Endothelial cell of umbilical vein (primary cell): ENCODE measurements at places on chromosomes 13 and 19. TPM values are rescaled to one million over a fixed set of nuclear protein-coding genes. Genes with fewer than 3 reads are reported as not detected.

Gene KLF16
- 11.6 and 22.6 TPM in 2 replicates for polyA plus RNA-seq

Gene FXYD3
- polyA plus RNA-seq, result not detected in 2 replicates

- DNase-seq, result no peak
Measured at GRCh38 chr19:7489609-7490044, 792 bp upstream of the PEX11G start.

- DNase-seq, result no peak
Measured at GRCh38 chr13:113182046-113182445, 23.6 kb downstream of the PROZ start.

- DNase-seq, result no peak
Measured at GRCh38 chr13:26310003-26310402, 56.1 kb downstream of the CDK8 start.

DNA sequence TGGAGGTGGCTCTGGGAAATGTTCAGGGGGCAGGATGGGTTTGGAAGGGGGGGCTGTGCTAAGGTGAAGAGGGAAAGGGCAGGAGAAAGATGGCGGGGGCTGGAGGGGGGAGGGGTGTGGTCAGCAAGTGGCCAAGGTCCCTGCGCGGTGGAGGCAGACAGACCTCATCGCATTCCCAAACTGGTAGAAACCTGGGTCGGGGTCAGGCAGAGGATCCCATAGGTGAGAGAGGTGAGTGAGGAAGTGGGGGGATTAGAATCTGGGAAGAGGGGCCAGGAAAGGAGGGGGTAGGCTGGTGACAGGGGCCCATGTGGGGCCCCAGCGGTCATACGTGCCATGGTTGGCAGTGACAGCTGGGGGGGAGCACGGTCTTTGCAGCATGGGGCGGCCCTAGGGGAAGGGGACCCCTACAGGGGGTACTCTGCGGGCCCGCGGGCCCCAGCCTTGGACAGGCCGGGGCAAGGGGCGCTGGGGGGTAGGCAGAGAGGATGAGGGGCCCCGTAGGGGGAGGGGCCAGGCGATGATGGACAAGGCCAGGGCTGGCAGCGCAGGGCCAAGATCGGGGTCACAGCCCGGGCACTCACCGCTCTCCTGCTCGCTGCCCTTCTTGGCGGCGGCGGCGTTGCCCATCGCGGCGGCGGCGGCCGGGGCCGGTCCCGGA, 514 bp downstream of the PRKACA start:
- no peak for DNase-seq

Gene TMEM238
- 0.18 TPM in 1 of 2 replicates, not detected in the other for polyA plus RNA-seq

- peak; percentile 16 for DNase-seq
Measured at GRCh38 chr13:74288361-74288911, 154.2 kb upstream of the KLF12 start.

GRCh38 chr13:97582170-97582569, 148.2 kb downstream of the RAP2A start:
- no peak for DNase-seq

- DNase-seq, result no peak
Measured at GRCh38 chr19:50311723-50312635, 17.2 kb downstream of the KCNC3 start.

DNA sequence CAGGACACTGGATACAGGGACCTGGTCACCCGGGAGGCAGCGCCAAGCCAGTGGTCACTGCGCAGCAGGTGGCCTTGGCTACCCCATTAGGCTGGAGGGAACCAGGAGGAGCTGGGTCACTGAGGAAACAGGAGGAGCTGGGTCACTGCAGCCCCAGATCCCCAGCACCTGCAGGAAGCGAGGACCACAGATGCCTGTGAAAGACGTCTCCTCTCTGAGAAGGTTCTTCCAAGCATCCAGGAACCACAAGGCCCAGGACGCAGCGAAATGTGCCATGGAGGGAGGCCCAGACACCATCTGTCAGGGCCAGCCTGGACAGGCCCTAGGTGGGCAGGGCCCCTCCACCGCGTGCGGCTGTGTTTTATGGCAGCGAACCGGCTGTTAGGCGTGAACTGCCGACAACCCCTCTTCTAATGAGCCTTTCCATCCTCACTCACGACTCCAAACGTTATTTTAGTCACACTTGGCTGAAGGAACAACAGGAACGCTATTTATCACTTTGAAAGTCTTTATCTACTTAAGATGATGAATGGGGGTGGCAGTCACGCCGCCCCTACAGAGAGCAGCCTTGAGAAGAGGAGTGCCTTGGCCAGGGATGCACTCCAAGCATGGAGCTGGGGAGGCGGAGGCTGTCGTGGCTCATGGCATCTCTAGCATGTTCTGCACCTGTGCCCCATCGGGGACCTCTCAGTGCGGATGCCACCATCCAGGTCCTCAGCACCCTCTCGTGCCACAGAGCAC, 53.3 kb downstream of the CEBPG start:
- no peak for DNase-seq

DNA sequence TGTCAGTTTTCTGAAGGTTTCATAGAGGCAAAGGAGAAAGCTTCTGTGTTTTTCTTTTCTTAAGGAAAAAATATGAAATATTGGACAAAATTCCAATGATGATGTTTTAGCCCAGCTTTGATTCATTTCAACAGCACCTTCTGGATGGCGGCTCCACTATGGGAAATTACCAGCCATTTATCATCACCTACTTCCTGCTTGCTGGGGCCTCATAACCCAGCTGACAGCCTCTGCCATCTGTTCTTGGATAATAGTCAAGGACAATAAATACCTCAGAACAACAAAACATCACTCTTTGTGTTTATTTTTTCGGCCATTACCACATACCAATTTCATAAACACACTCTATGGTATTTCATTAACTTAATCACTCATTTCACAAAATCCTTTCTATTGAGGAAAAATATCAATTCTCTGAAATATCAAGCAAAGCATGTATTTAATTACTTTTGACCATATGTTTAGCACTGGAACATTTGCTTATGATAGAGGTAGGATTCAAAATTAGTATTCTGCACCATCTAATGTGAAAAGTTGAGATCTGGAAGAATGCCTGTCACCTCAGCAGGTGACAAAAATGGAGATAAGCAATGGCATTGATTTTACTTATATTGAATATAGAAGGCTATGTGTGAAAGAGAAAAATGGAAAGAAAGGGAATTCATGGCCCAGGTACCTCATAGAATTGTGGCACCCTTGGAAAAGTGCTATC, 629.7 kb downstream of the LIG4 start:
- DNase-seq, result peak; percentile 78

Gene B9D2
- 23.9 and 28.4 TPM in 2 replicates for polyA plus RNA-seq

Gene CYP4F8
- not detected in 2 replicates for polyA plus RNA-seq

DNA sequence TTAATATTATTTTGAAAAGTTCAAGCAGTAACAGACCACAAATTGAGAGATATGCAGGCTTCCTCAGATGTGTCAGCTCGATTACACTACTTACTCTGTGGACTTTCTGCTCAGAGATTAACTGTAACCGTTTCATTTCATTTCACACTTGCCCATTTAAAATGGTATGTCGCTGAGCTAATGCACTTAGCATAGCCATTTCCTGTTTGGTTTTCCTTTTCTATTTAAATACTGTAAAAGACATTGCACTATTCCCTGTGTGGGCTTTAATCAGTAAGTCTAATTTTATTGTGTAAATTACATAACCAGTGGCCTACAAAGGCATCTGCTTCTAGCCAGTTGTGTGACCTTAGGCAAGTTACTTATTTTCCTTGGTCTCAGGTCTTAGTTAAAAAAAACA, 237.6 kb downstream of the LACC1 start:
- peak; percentile 66 for DNase-seq

GRCh38 chr13:49472186-49472585, 23.6 kb upstream of the PHF11 start:
- no peak for DNase-seq

DNA sequence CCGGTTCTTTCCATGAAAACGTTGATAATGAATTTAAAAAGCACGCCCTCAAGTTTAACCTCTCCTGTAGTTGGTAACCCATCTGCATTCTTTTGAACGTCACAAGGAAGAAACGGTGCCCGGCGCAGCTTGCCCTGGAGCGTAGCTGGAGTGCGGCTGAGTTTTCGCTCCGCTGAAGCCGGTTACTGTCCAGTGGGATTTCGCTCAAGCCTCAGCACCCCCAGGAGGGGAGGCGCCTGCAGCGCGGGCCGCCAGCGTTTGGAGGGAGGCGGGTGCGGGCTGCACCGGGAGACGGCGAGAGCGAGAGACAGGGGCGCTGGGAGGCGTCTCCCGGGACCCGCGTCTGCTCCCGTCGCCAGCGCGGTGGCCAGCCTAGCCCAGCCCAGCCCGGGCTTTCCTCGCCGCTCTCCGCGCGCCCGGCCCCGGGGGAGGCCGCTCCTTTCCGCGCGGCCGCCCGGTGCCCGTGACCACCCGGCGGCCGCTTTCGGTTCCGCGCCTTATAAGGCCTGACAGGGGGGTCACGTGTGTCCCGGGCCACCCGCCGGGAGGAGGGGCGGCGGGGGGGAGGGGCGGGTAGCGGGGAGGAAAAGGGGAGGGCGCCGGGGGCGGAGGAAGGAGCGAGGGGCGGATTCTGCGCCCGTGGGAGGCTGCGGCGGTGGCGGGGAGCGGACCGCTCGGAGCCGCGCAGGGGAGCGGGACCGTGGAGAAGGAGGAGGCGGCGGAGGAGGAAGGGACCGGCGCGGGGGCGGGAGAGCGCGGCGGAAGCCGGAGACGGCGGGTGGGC, 8.3 kb upstream of the DGKH start:
- peak; percentile 83 for DNase-seq

Gene ZNF418
- polyA plus RNA-seq, result 0.97 and 1.7 TPM in 2 replicates

DNA sequence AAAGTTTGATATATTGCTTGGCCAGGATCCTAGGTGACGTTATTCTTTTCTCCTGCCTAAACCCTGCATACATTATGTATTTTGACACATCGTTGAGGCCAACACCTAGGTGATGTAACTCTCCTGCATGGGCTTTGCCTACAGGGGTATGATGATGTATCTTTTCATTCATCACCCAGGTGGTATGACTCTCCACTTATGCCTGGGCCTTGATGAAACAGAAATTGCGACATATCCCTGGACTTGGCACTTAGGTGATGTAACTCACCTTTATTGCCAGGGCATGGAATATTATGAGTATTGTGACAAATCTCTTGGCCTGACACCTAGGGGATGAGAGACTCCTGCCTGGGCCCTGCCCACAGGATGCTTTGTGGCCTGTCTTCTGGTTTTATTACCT, 18.5 kb upstream of the ZNF681 start:
- DNase-seq, result no peak

Gene PABPC3
- polyA plus RNA-seq, result 0.07 and 0.13 TPM in 2 replicates

DNA sequence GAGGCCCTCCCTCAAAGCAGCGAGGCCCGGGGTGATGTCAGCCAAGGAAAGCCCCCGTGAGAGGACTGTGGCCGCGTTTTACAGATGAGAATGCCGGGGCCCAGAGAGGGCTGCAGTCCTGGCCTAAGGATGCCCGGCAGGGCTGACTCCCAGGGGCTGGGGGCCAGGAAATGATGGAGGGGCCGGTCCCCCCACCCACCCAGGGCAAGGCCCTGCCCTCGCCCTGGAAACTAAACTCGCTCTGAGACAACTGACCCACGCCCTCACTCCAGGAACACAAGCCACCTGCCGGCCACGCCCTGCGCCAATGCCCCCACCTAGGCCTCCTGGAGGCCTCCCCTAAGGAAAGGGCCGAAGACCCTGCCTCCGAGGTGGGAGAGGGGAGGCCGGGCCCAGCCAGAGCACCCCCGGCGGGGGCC, 7.2 kb downstream of the ZBTB7A start:
- no peak for DNase-seq

DNA sequence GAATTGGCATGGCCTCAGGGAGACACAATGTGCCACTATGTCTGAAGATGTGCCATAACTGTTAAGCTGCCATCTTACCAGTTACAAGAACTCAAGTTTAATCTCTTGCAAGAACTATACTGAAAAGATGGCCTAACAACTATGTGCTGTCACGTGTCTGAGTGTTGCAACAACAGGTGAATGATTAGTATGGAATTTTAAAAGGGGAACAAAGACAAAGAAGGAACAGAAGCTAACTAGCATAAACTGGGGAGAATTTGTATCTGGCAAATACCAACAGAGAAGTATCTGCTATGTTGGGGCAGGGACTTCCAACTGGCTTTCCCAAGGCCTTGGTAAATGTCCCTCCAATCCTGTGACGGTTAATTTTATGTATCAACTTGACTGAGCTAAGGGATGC, 11.5 kb upstream of the ACOD1 start:
- DNase-seq, result no peak

DNA sequence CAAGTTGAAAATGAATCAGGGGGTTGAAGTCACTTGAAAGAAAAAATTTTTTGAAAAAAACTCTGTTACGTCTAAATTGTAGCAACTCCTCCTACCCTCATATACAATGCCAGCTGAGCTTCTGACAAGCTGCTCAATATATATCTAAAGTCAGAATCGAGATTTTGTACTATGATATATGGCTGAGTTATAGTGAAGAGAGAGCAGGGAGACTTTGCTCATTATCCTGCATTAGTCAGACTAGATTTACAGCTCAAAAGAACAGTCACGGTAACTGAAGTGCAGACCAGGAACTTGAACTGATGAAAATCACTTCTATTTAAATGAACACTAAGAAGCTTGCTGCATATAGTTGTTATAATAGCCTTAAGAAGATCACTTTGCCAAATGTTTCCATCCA, 153.1 kb downstream of the LACC1 start:
- DNase-seq, result no peak

GRCh38 chr13:59745392-59745788, 418.3 kb downstream of the DIAPH3 start:
- no peak for DNase-seq

DNA sequence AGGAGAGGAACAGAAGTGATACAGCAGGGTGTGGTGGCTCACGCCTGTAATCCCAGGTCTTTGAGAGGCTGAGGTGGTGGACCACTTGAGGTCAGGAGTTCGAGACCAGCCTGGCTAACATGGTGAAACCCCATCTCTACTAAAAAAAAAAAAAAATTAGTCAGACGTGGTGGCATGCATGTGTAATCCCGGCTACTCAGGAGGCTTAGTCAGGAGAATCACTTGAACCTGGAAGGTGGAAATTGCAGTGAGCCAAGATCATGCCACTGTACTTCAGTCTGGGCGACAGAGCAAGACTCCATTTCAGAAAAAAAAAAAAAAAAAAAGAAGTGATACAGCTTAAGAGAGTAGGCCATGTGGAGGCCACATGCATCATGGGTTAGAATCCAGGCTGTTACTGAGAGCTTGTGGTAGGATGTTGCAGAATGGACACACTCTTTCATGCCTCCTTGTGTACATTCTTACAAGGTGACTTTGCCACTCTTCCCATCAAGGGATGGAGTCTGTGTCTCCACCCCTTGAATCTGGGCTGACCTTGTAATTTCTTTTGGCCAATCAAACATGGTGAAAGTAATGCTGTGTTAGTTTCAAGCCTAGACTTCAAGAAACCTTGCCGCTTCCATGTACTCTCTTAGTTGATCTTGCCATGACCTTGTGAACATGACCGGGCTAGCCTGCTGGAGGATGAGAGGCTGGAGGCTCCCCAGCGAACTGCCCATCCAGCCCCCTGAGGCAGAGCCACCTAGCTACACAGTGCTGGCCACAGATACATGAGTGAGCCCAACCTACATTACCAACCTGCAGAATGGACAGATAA, 12.3 kb downstream of the FAM187B start:
- no peak for DNase-seq

Gene PDCD5
- polyA plus RNA-seq, result 34.2 and 51.7 TPM in 2 replicates

Gene RASIP1
- polyA plus RNA-seq, result 66.2 and 76.2 TPM in 2 replicates

Gene POSTN
- polyA plus RNA-seq, result 0.29 and 0.41 TPM in 2 replicates

Gene ZNF20
- polyA plus RNA-seq, result 0.35 and 0.46 TPM in 2 replicates

GRCh38 chr13:96984051-96984508, 10.2 kb downstream of the OXGR1 start:
- peak; percentile 75 for DNase-seq
